ENCODE measurements at places on chromosomes 4 and X.

- DNase-seq = no peak
Measured at GRCh38 chr4:128354205-128354821, 66.7 kb upstream of the PGRMC2 start.

DNA sequence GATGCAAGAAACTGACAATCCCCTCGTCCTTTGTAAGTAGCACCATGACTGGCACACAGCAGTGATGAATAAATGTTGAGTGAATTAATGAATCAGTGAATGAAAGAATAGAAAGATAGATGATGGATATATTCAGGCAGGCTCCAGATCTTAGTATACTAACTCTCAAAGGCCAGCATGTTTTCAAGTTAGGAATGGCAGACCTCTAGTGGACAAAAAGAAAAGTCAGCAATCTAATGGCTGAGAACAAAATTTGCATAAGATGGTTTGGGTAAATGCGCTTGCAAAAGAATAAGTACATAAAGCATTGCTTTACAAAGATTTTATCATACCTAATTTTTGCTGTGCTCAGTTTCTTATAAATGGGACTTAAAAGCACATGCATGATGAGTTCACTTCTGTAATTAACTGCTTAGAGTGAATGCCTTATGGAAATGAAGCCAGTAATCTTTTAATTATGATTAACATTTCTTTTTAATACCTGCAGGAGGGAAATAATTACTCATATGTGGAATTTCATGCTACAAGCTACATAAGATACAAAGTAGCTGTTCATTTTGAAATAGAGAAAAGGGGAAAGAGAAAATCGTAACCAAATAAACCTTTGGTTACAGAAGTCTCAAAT is 126.9 kb upstream of the GPRIN3 start:
- DNase-seq = no peak

DNA sequence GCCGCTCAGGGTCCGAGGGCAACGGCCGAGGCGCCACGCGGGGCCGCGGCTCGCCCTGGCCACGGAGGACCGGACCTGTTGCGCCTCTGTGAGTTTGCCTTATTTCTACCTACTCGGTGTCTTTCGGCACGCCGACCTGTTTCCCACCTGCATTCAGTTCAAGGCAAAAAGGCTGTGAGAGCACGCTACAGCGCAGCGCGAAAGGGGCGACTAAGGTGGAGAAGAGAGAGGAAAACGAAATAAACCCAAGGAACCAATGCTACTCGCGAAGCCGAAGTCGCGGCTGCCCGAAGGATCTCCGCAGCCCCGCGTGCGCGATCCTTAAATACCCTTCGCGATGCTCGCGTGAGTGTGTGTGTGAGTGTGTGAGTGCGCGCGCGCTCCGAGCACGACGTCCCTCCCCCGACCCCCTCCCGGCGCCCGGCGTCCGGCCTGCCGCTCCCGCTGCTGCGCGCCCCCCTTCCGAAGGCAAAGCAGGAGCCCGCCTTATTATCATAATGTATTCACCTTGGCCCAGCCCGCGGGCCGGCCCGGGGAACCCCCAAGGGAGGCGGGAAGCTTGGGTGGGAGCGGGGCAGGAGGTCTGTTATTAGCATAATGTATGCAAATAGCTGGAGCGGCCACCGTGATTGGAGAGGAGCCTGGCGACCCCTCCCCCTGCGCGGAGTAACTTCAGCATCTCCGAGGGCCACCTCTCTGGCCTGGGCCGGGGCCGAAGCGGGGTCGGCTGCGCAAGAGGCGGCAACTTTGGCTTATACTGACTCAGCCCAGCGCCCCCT is at the start of gene COL25A1:
Gene COL25A1, minus strand, starts transcription at position 298 of the 779 bp plus-strand sequence.
- peak; percentile 45 for DNase-seq

DNA sequence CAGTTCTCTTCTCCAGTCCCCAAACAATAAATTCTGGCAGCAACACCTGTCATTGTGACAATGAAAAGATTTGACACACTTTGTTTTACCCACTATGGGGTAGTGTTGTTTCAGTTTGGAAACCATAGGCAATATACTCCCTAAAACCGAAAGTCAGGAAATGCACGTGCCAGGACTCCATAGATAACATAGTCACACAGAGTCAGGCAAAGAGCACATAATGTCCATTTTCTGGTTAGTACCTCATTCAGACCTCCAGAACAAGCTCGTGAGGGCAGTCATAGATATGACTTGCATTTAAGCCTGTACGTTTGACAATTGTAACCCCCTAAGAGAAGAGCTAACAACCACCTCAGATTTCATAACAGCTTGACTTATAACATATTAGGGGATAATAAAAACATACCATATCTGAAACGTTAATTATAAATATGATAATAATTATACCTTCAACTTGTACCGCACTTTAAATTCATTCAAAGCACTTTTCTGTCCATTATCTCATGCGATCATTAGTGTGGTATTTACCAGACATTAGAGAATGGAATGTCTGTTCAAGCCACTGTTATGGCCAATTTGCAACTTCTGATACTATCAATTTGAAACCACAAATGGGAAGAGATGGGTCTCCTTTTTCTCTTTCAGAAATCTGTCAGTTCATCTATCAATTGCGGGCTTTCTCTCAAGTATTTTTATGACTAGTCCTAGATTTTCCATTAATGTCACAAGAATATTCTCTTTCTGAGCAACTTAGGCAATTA is 147.4 kb downstream of the LDB2 start:
- DNase-seq = no peak

- DNase-seq = no peak
Measured at GRCh38 chr4:123163501-123163900, 233.1 kb upstream of the SPRY1 start.

DNA sequence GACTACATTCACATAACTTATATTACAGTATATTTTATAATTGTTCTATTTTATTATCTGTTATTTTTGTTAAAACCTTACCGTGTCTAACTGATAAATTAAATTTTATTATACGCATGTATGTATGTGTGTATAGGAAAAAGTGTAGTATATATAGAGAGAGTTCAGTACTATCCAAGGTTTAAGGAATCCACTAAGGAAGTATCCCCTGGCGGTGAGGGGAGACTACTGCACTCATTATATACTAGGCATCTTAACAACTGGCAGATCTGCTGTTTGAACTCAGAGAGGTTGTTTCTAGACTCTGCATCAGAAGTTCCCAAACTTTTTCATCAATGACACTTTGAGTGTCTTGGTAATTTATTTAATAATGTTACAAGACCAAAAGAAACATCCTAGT is 70.9 kb downstream of the NDST4 start:
- no peak for DNase-seq

DNA sequence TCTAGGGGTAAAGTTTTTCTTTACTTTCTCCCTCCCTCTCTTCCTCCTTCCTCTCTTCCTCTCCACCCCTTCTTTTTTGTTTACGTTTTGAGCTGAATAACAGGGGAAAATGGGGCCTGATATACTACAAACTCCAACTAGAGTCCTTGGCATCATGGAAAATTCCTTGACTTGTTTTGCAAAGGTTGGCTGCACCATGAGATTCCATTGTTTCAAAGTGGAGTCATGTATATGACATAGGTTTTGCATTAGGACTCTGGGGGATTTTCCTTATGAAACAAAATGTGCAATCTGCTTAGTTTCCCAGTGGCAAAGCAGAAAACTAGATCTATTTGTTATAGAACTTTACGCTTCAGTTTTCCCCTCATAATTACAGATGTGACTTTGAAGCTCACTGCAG is 233.5 kb upstream of the PGRMC2 start:
- DNase-seq = no peak

DNA sequence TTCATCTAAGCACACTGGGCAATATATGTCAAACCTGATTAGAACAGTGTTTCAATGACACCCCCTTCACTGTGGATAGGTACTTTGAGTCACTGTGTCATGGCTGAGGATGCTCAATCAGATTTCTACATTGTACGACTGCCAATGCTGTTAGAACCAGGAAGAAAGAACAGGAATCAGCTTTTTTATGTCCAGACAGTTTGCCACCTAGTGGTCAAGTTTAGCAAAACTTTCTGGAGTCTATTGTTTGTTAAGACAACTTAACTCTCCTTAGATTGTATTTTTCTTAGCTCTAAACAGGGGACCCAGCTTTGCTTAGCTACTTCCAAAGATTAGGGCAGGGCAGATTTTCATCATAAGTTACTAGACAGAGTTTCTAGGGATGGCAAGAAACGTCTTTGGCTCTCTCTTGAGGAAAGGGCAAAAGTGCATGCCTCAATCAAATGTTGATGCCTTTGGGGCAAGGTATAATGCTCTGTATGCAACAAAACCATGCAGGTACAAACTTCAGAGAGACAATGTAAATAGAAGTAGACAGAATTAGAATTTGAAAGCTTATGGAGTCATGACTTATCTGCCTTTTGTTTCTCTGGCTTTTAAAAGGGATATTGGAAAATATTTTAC is 40.5 kb upstream of the BMP3 start:
- peak; percentile 1 for DNase-seq

DNA sequence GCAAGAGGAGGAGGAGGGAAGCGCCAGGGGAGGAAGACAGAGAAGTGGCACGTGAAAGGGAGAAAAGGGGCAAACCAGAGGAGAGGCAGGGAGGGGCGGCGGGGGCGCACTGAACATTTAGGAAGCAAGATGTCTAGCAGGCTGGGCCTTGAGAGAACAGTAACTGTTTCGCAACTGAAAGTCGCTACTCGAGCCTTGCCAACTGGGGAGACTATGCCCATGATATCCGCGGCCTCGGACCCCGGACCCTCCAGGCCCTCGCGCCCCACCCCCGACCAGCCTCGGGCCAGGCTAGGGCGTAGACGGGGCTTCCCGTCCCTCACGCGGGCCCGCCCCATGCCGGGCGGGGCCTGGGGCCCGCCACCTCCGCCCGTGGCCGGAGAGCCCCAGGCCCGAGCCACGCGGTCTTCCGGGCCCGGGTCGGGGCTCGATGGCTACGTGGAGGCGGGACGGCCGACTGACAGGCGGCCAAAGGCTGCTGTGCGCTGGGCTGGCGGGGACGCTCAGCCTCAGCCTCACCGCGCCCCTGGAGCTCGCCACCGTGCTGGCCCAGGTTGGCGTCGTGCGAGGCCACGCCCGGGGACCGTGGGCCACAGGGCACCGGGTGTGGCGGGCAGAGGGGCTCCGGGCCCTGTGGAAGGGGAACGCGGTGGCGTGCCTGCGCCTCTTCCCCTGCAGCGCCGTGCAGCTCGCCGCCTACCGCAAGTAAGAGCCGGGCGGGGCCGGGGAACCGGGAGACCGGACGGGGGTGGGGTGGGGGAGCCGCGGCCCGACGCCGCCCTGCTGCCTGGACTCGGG is at the start of gene SLC25A43:
Gene SLC25A43, plus strand, starts transcription at position 363 of the 798 bp plus-strand sequence. Its CDS starts 68 bp downstream, at position 431.
- DNase-seq = peak; percentile 20

DNA sequence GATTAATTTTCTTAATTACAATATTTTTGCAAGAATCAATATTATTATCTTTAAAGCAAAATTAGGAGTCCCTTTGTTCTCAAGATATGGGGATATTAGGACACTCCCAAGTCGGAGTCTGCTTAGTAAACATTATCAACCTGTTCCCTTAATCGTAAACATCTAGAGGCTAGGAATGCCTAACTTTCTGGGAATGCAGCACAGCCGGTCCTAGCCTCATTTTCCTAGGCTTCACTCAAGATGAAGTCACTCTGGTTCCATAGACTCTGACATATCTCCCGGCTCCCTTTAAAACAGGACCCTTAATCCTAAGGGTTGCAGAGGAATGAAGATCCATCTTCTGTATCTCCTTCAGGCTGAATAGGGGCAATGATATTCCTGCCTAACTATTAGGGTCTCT is 367.6 kb downstream of the GPM6A start:
- DNase-seq = no peak

GRCh38 chr4:89640620-89641366 is 196.2 kb downstream of the SNCA start:
- no peak for DNase-seq

- no peak for DNase-seq
Measured at GRCh38 chrX:53075011-53075410, 7.2 kb upstream of the TSPYL2 start.

- no peak for DNase-seq
Measured at GRCh38 chr4:187491286-187491685, 504.3 kb upstream of the ZFP42 start.

GRCh38 chr4:92210906-92211305 is 92.9 kb upstream of the GRID2 start:
- no peak for DNase-seq

DNA sequence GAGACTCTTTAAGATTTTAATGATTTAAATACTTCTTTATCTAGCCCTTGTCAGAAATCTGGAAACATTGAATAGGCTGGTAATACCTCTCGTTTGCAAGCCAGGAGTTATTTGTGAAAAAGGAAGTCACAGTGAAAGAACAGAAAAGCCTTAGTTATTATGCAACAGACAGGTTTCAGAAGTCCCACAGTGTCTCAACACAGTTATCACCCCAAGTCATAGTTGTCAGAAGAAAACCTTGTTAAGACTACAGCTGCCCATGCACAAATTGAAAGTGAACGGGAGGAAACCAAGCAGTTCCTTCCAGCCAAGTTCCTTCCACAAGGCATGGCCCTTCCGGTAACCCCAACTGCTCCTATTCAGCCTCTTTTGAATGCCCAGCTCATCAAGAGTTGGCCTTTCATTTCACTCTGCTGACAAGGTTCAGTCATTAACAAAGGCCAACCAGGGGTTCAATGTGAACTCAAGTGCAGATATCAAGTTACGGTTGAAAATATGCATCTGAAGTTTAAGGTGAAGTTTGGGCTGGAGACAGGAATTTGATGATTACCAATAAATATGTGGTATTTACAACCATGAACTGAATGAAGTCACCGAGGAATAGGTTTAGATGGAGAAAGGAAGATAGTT is 15.6 kb downstream of the ALPK1 start:
- DNase-seq = no peak

DNA sequence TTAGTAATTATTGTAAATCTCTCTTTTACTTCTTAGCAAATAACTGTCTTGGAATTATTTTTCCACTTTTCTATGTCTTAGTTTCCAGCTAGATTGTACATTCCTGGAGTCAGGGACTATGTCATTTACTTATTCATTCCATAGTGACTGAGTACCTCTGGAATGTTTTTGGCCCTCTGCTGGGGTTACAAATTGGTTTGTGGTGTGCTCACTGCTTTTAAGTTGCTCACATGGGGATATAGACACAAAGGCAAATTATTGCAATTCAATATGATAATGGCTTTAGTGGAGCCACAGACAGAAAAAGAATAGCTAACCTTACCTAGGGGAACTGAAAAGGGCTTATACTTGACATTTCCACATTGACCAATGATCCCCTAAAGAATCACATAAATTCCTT is 63.7 kb upstream of the PDGFRA start:
- no peak for DNase-seq

DNA sequence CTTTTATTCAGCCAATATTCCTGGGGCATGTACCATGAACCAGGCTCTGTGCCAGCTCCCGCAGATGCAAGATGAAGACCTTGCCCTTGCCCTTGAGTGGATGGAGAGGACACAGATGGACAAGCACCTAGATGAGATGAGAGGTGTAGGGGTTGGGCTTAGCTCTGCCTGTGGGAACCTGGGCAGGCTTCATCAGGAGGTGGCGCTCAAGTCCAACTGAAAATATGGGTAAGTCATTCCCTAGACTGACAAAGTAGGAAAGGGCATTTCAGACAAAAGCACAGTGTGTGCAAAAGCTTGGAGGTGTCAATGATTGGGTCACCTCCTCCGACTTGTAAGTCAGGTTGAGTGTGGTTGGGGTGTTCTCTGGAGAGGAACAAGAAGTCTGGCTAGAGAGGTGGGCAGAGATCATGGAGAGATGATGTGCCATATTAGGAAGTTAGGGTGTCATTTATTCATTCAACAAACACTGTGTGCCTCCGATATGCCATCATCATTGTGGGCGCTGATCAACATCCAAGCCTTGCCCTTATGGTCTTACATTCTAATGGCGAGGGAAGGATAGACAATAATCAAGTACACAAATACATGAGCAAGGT is 64.6 kb downstream of the ANAPC4 start:
- DNase-seq = peak; percentile 17

All from activated CD4-positive, alpha-beta T cell treated with anti-CD3 and anti-CD28 coated beads, Interleukin-2, amount 50 U/mL, for 48 hours (primary cell).